ENCODE measurements at places on chromosomes 2 and 18. TPM values are rescaled to one million over a fixed set of nuclear protein-coding genes. Genes with fewer than 3 reads are reported as not detected.

The COPS7B gene
- total RNA-seq, result 43.4 TPM

The LYPD1 gene
- 7.3 TPM for total RNA-seq

The GCG gene
- not detected for total RNA-seq

The CHAC2 gene
- 12.1 TPM for total RNA-seq

The ZC3H6 gene
- total RNA-seq, result 16.0 TPM

The REG1A gene
- 0.24 TPM for total RNA-seq

The ESPNL gene
- total RNA-seq, result 1.5 TPM

The INPP5D gene
- 1.7 TPM for total RNA-seq

The PRADC1 gene
- total RNA-seq, result 17.7 TPM

The ALK gene
- total RNA-seq, result 0.21 TPM

The G6PC2 gene
- total RNA-seq, result not detected

The RNF181 gene
- 159 TPM for total RNA-seq

The CCDC74A gene
- total RNA-seq, result 20.7 TPM

The AKAIN1 gene
- total RNA-seq, result not detected

The NCKAP5 gene
- total RNA-seq, result 0.15 TPM

The SULT1C4 gene
- total RNA-seq, result 2.9 TPM

The MPV17 gene
- total RNA-seq, result 60.8 TPM

The NFU1 gene
- 36.2 TPM for total RNA-seq

The GALNT5 gene
- total RNA-seq, result 0.18 TPM

The CHST9 gene
- 2.7 TPM for total RNA-seq

The UGT1A6 gene
- total RNA-seq, result not detected

The SERPINB10 gene
- not detected for total RNA-seq

The PLEKHB2 gene
- 82.4 TPM for total RNA-seq

The ZNF521 gene
- total RNA-seq, result 1.6 TPM

The RNF103 gene
- 5.7 TPM for total RNA-seq

The GYPC gene
- 92.9 TPM for total RNA-seq

The PXDN gene
- 124 TPM for total RNA-seq

The SP9 gene
- 0.15 TPM for total RNA-seq

The IL36G gene
- not detected for total RNA-seq

The EHBP1 gene
- total RNA-seq, result 18.8 TPM

The PARD6G gene
- 6.3 TPM for total RNA-seq

The SULT1C2 gene
- 1.4 TPM for total RNA-seq

The OR6B2 gene
- not detected for total RNA-seq

The POMC gene
- 4.4 TPM for total RNA-seq

The NLRC4 gene
- total RNA-seq, result 0.10 TPM

The STPG4 gene
- not detected for total RNA-seq

The CTLA4 gene
- not detected for total RNA-seq

The KRTCAP3 gene
- 9.0 TPM for total RNA-seq

The GPR17 gene
- total RNA-seq, result not detected

The NEU4 gene
- 0.41 TPM for total RNA-seq
